Activated CD4-positive, alpha-beta T cell treated with anti-CD3 and anti-CD28 coated beads, Interleukin-2, amount 50 U/mL, for 1 hour (primary cell): ENCODE measurements at places on chromosomes 6 and 20.

DNA sequence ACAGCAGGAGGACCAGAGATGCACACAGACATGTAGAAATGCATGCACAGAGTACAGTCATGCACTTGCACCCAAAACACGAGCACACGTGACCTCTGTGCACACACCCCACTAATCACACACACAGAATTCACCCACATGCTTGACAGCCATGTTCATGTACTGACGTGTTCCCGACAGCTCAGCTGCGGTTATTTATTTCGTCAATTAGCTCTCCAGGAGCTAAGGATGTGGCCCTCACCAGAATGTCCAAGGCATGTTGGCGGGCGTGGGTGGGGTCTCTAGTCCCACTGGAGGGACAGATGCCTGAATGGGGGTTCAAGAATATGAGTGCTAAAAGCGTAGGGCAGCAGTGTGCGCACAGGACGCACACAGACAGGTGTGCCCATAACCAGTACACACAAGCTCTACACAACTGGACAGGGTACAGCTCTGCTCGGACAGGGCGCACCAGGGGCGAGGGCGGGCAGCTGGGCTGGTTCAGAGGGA lies 571 bp upstream of the PRPF6 start:
- no peak for DNase-seq

DNA sequence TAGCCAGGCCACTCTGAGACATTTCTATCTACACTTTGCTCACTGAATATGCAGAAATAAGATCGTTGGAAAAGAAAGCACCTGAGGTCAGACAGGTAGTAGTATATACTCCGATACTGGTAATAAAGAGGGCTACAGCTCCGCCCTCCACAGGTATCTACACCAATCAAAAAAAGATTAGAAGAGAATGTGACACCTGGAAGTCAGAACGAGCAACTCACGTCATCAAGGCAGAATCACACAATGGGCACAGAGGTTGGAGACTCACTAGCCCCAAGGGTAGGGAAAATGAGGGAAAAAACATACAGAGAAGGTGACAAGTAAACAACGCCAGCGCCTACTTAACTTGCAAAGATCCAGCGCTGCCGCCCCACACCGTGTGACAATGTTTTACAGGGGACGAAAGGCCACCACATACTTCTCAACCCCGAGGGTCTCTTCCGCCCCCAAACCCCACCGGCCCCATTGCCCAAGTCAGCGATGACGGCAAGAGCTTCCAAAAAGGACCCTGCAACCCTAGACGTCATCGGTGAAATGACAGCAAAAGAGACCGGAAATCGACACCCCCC lies 653 bp downstream of the LMBRD1 start:
- DNase-seq, result peak; percentile 43

DNA sequence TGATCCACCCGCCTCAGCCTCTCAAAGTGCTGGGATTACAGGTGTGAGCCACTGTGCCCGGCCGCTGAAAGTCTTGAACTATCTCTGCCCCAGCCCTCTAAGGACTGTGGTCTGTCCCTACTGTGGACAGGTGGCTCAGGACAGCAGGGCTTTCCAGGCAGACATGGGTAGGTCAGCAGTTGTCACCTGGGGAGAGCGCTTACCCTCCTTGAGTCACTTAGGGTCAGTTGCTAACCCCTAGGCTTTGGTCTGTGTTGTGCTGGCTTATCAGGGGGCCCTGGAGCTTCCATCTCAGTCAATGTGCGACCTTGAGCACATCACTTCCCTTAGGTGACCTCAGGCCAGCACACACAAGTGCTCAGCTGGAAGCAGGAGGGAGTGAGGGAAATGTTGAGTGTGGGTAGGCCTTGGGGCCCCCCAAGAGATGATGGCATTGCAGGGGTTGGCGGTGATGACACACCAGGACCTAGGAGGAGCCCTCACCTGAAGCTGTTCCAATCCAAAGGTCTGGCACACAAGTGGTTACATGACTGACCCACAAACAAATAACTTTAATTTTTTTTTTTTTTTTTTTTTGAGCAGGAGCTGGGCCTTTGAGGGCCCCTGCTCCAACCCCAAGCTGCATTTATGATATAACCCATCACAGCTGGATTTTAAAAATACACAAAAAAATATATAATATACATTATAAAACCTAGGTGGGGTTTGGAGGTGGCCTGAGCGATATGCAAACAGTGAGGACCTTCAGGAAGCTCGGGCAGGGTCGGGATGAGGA lies 5.1 kb downstream of the RPL10A start:
- no peak for DNase-seq

DNA sequence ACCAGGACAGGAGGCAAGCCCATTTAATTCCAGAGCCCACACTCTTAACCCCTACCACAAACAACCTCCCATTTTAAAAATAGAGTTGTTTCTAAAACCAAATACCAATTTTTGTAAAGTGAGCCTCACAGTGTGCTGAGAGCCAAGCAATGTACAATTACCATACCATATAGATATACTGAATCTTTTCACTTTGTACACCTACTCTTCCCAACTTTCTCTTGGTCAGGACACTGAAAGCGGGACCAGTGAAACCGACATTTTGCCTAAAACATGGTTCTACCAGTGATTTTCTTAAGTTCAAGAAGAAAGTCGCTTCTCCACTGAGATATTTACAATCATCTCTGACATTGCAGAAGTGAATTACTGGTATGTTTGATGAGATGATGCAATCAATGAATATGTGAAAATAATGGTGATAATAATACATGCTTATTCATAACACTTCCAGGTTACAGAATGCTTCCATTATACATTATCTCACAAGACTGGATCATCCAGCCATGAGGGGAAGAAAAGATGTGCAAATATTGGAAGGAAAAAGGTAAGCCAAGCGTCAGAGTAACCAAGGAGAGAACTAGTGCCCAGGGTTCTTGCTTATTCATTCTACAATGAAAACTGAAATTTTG lies 74.1 kb downstream of the HIVEP2 start:
- no peak for DNase-seq

DNA sequence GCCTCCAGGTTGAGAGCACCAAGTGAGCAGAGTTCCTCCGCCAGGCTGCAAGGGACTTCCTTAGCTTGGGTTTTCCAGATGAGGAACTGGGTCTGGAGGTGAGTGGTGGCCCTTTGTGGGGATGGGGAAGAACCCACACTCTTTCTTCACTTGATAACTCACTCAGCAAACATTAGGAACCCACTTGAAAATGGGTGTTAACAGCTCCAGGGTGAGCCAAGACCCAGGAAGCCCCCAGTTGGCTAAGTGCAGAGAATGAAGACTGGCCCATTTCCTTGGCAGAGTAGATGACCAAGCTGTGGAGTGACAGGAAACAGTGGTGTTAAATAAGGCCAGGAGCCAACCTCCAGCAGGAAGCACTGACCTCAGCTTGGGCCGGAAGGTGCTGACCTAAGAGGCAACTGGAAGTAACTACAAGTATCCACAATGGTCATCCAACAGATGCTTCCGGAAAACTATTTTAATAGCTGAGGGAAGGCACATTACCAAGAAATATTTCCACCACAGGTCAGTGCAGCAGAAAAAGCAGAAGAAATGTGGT lies 22.7 kb downstream of the MRPL14 start:
- DNase-seq, result no peak

GRCh38 chr20:40916276-40916675 lies 112.3 kb upstream of the TOP1 start:
- DNase-seq, result no peak

DNA sequence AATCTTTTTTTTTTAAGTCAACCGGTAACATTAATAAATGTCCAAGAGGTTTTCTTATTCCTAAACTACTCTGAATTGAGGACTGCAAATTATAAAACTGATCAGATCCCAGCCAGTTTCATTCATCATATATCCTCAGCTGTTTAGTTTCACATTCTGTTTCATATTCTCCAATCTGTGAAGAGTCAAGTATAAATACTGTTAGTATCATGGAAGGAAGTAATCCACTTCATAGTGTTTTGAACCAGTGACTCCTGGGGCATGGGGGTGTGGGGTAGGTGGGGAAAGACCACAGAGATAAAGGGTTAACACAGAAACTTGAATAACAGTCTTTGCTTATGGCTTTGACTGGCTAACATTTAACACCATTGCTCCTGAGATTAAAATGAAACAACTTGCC lies 69.9 kb downstream of the FYN start:
- DNase-seq, result no peak

GRCh38 chr20:9422321-9423057 lies 91.9 kb upstream of the LAMP5 start:
- DNase-seq, result no peak
